ENCODE measurements at places on chromosomes 12 and 14. TPM values are rescaled to one million over a fixed set of nuclear protein-coding genes. Genes with fewer than 3 reads are reported as not detected.

DAAM1 gene
- polyA plus RNA-seq = 5.5 TPM

ASB2 gene
- polyA plus RNA-seq = 0.15 TPM

MAP1LC3B2 gene
- polyA plus RNA-seq = 0.81 TPM

RFX4 gene
- polyA plus RNA-seq = not detected

PYGL gene
- 60.2 TPM for polyA plus RNA-seq

GRCh38 chr12:31234955-31235867, 90.7 kb downstream of the SINHCAF start:
- DNase-seq = peak; percentile 68

GRCh38 chr12:107668320-107669098, 17.1 kb upstream of the PWP1 start:
- DNase-seq = no peak

DNA sequence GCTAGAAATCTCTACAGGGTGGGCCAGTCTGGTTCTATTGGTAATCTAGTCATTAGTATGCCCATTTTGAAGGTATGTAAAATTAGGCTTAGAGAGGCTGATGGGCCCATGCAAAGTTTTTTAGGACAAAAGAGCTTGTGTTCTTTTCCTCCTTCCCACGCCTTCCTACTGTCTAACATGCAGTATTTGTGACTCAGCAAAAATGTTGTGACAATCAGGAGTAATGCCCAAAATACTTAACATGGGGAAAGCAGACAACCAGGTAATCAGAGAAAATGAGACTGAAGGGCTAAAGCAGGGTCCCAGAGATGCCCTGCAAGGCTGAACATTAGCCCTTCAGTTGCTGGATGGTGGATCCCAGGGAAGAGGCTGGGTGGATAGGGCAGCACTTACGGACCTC, 437.9 kb downstream of the BCL11B start:
- no peak for DNase-seq

GRCh38 chr12:131323879-131324278, 370.2 kb downstream of the ADGRD1 start:
- no peak for DNase-seq

DNA sequence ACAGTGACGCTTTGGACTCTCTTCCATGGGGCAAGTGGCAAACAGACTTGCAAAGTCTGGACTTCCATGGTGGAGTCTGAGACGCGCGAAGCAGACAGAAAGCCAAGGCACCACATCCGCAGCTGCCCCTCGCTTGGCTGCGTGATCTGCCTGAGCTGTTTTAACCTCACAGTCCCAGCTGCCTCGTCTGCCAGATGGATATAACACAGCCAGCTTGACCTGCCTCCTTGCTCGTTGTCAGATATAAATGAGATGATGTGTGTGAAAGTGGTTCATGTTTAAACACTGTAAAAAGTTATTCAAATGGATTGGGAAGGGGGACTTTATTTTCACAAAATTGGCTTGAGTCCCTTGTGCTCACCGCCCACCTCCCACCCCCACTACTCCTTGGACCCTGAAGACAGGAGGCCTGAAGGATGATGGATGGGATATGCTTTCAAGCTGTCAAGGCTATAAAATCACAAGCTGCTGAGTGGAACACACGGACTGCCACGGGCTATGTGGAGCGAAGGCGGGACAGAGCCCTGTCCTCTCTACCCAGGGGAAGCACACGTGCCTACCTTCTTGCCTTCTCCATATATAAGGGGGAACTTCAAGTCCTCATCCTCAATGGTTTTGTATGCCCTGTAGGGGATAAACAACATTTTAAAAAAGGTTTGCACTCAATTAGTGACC, 226.9 kb downstream of the MON2 start:
- DNase-seq = no peak

DNA sequence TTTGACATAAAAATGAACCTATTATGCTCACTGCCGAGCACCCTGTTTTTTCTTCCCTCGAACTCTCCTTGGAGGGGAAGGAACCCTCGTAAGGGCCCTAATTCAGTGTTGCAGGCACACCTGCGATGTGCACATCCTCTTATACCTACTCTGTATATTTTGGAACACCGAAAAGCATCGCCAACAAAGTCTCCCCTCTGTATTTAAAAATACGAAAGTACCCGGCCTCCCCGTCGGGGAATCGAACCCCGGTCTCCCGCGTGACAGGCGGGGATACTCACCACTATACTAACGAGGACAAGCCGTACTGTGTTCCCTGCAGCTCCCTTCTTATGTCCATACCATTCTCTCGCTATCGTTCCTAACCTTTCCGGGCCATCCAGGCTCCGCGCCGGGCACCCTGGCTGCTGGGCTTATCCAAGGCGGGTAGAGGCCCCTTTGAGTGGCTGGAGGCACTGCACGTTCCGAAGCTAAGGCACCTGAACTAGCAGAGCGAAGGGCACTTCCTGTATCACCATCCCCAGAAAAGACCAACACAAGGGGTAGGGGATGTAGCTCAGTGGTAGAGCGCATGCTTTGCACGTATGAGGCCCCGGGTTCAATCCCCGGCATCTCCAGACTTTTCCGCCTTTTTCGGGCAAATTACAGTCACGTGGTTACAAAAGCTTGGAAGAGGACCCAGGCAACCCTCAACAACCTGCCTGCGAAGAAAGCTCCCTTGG, 25.1 kb upstream of the UBC start:
- peak; percentile 80 for DNase-seq

GRCh38 chr12:6091786-6092566, 32.5 kb downstream of the VWF start:
- no peak for DNase-seq
